Stimulated activated CD4-positive, alpha-beta T cell treated with anti-CD3 and anti-CD28 coated beads, Interleukin-1b, Interleukin-23, amount 100 ng/mL, for 1 hour (primary cell): ENCODE measurements at places on chromosomes 13 and 19.

- DNase-seq, result no peak
Observed at GRCh38 chr13:28489524-28489931, 5.4 kb downstream of the FLT1 start.

- no peak for DNase-seq
Observed at GRCh38 chr13:23769401-23769800, 119.8 kb downstream of the MIPEP start.

DNA sequence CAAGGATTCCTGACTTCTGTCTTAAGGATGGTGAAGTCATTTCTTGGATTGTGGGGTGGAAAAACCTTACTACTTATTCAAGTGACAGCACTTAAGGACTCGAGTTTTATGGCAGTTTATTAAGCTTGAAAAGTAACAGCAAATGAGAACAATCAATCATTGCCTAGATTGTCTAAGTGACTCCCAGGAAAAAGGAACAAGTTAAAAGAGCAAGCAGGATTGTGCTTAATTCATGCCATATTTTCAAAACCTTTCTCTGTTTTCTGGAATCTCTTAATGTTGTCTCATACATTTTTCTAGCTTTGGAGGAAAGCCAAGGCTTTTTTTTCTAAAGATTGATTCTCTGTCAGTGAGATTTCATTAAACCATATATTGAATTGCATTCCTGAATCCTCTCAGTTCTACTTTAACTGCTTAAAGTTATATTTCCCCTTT, 236.2 kb upstream of the HTR2A start:
- no peak for DNase-seq

DNA sequence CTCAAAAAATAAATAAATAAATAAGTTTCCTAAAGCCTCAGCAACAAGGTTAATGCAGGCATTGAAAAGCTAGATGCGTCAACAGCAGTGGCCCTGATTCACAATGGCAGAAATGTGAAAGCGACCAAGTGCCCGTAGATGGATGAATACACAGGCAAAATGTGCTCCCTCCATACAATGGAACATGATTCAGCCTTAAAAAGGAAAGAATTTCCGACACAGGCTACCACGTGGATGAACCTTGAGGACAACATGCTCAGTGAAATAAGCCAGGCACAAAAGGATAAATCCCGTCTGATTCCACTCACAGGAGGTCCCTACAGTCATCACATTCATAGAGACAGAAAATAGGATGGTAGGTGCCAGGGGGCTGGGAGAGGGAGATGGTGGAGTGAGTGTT, 31.7 kb downstream of the INSR start:
- no peak for DNase-seq

DNA sequence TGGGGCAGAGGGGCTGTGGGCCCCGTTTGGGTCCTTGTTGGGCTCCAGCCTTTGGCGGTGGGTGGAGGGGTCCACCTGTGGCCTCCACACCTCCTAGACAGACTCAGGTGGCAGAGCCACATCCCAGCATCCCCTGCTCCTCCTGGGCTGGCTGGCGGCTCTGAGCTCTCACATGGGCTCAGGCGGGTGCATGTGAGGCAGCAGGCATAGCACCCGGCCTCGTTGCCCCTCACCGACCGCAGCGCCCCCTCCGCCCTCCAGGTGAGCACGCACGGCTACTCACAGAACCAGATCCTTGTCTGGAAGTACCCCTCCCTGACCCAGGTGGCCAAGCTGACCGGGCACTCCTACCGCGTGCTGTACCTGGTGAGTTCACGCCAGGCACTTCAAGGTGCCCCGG, 5.9 kb upstream of the TEKTIP1 start:
- no peak for DNase-seq

DNA sequence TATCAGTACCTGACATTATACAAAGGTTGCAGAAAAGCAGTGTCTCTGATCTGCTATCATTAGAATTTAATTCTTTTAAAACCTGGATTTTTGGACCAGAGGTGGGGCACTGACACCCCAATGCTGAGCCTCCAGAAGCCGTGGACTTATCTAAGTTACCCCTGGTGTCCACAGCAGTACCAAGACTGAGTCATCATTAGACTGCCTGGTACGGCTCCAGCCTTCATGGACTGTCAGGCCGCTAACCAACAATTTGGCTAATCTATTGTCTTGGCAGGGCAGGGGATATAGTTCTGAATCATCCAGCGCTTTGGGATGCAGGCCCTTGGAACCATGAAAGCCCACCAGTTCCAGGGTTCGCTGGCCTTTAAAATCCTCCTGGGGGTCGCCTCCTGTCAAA, 78.3 kb downstream of the TSHZ3 start:
- DNase-seq, result no peak

GRCh38 chr19:8457827-8458226, 13.1 kb downstream of the HNRNPM start:
- DNase-seq, result no peak

GRCh38 chr13:79936368-79937136, 404.4 kb downstream of the SPRY2 start:
- DNase-seq, result no peak

GRCh38 chr19:2171349-2172145, 7.8 kb downstream of the DOT1L start:
- peak; percentile 70 for DNase-seq

- no peak for DNase-seq
Observed at GRCh38 chr19:31424861-31425620, 75.8 kb upstream of the TSHZ3 start.

DNA sequence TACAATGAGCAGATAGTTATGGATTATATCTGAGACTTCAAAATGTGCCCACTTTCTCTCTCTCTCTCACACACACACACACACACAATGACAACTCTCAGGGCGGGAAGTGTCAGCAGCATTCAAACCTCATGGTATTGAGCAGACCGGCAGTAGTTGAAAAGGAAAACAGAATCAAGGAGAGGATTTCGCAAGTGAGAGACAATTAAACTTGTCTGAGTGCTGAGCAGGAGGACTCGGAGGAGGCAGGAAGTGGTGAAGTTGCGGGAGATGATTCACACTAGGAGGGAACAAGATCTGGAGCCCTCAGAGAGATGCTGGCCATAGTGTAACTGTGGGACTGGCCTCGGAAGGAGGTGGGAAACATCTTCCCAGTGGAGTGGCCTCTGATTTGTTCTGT, 353.1 kb downstream of the EFNB2 start:
- DNase-seq, result no peak

DNA sequence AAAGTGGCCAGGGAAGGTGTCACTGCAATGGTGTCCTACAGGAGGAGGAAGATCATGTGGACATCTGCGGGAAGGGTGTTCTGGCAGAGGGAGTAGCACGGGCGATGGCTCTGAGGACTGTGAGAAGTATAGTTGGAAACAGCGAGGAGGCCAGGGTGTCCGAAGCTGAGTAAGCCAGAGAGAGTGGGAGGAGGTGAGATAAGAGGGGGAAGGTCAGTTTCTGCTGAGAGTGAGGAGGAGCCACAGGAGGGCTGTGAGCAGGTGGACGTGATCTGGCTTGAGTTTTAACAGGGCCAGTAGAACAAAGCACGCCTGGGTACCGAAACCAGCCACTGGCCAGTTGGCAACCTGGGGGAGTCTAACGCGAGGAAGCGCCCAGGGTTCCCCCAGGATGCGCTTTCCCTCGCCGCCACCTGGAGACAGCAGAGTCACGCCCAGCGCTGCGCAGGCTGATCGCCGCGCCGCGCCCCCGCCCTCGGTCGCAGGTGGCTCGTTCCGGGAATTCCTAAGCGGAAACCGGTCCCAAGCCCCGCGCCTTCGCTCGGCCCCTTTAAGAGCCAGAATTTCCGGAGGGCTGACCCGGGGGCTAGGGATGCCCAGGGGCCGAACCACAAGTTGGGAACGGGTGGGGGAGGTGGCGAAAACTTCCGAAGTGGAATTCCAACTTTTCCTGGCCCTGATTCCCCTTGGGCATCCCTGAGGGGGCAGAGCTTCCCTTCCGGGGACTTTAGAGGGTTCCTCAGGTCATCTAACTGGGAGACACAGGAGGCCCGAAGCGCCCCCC, 1.1 kb upstream of the LSR start:
- no peak for DNase-seq

GRCh38 chr13:62129000-62129551, 713.4 kb upstream of the PCDH20 start:
- no peak for DNase-seq

DNA sequence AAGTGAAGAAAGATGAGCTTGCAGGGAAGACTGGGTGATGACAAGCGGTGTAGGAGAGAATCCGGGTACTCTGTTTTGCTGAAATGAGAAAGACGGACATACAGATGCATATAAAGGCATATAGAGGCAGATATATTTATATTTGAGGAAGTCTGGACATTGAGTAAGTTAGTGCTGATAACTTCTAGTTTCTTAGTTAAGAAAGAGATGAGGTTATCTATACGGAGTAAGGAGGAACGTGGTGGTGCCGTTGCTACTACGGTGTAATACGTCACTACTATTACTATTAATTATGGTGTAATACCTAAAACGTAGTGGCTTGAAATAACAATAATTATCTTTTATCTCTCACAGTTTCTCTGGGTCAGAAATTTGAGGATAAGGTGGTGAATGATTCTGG, 9.8 kb upstream of the CPB2 start:
- DNase-seq, result no peak
